ENCODE measurements at places on chromosomes 12 and 14.

- DNase-seq: peak; percentile 86
These were observed 932.3 kb downstream of the DIO2 start for GRCh38 chr14:79278798-79279644.

- DNase-seq: no peak
These were observed 1.3 kb downstream of the NAA30 start for GRCh38 chr14:57391517-57392195.

DNA sequence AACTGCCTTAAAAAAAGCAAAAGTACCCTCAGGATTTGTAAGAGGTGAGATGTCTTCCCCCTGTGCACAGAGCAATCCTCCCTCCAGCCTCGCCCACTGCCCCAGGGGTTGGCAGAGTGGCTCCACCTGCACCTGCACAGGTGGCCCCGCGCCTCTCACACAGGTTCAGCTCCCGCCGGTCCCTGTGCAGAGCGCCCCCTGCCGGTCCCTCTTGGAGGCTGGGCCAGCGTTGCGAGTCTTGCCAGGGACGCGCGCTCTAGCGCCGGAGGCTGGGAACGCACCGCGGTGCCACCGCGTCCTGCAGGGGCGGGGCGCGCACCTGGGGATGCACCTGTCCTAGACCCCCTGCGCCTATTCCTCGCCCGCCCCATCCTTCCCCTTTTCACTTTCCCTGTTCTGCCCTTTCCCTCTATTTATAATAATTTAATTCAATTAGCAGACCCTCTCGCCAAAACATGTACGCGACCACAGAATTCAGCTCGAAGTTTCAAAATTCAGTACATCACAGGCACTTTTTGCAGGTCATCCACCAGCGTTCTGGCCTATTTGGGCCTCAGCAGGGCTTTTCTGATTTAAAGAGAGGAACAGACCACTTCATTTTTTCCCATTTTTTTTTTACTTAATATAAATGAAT lies 618.6 kb downstream of the AACS start:
- no peak for DNase-seq

DNA sequence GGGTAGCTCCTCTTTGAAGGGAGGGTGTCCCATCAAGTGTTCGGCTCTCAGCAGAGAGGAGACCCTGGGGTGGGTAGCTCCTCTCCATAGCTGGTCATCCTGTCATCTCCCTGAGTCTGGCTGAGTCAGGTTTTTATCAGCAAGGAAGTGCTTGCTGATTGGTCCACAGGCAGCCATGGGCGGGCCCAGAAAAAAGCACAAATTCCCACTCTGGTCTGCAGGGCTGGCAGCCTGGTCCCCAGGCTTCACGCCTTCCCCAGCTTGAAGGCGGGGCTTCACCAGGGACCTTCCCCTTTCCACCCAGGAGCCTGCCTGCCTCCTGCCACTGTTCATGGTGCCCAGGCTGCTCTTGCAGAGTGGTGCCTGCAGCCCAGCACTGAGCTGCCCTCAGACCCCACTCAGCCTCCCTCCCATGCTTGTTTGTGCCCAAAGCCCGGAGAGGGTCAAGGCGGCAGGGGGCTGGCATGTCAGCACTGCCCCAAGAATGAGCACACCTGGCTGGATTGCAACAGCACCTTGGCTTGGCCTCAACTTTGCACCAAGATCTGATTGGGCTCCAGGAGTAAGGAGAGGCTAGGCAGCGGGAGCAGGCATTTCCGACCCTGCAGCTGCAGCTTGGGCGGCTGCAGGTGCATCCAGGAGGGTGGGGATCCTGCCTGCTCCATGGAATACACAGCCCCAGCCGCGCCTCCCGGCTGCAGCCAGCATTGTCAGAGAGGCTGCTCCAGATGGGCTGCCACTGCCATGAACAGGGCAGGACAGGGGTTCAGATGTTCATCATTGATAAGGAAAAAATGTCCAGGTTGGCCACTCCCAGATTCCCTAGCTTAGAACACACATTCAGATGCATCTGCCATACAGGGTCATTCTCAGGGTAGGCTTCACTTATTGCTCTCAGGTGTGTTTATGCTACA lies 22.0 kb upstream of the WDR89 start:
- no peak for DNase-seq

- no peak for DNase-seq
These were observed 62.8 kb upstream of the EGLN3 start for GRCh38 chr14:34013721-34014060.

DNA sequence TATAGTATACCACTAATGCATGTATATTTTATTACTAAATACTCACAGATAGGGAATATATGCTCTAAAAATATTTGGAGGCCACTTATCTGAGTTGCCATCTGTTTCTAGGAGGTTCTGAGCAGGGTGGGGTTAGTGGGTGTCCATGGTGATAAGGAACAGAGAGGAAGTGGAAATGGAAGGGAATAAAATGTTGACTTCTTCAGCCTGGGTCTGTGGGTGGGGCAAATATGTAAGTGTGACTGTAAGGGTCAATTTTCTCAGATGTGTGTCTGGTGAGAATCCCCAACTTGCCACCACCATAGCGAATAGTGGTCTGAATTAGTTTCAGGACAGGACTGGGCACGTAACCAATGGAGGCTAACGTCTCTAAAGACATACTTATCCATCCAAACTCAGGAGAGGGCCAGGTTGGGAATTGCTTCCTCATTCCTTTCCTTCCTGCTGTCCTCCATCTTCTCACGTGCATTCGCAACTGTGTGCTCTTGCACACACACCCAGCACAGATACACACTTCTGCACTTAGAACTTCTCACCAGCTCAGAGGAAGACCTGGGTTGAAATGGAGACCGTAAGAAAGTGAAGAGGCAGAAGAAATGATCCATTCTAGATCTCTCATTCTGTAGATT lies 54.2 kb upstream of the GZMB start:
- DNase-seq: no peak

DNA sequence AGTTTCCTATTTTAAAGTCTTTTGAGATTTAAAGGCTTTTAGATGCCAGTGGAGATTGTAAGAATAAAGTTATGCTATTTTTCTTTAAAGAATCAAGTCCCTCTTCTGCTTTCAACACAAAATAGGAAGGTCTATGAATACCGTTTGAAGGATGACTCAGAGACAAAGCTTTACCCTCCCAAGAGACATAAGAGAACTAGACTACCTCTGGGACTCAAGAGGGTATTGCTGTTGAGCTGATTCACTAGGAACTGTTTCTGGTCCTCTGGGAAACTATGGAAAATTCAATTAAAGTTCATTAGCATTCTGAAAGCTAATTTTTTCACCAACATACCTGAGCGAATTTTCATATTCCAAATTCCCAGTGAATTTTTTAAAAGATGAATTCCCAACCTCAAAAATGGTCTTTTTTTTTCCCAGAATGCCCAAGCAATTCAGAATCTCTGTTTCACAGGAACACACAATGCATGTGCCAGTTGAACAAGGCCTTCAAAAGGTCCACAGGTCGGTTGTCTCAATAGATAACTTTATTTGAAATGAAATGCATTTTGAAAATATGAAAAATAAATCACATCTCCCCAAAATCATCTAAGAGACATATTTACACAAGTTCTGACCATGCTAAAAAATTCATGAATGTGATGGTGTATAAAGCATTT lies 6.5 kb downstream of the PHLDA1 start:
- DNase-seq: peak; percentile 67

DNA sequence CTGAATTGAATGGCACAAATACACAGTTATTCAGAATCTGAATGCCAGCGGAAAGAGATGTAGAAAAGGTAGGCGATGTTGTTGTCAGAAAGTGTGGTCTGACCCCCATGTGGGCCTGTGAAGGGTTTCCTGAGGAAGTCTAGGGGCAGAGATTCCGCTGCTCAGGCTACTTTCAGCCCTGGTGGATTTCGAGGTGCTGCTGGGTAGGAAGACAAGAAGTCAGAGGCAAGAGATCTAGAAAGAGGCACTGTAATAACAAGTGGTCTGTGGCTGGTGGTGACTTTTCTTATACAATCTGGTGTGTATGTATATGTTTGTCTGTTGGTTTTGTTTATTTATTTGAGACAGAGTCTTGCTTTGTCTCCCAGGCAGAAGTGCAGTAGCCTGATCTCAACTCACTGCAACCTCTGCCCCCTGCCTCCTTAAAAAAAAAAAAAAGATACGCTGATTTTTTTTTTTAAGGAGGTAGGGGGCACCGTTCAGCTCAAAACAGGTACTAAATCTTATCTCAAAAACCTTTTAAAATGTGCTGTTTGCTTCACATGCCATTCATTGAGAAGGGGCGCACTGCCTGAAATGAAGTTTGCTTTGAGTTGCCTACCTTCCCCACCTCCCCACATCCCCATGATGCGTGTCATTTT lies 27.1 kb upstream of the MANSC4 start:
- no peak for DNase-seq

DNA sequence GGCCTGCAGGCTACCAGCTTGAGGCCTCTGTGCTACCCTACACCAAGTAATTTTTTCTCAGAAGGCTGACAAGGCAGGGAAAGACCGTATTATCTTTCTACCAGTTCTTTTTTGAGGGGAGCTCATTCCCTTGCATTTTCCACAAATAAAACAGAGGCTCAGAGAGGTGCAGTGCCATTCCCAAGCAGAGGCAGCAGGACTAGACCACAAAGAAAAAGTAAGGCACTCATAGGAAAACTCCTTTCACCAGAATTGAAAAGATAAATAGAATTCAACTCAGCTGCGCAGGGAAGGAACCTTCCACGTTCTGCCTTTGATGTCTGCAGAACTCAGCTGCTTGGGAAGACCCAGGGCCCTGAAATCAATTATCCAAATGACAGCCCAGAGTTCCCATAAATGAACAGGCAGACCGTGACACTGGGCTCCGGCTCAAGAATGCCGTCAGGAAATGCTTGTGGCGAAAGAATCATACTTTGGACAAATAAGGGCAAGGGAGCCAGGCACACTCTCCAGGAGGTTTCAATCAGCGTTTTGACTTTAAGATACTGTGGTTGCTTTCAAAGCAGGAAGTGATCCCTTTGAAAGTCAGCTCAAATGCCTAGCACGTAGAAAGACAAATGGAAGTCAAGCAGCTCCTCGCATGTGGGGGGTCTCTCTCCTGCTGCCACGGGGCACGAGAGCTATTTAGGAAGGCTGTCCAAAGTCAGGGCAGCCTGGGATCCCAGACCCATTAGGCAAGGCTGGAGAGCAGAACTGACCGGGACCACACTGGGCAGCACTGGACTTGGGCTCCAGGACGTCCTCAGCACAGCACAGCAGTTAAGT lies 14.0 kb downstream of the KCTD10 start:
- DNase-seq: peak; percentile 98

DNA sequence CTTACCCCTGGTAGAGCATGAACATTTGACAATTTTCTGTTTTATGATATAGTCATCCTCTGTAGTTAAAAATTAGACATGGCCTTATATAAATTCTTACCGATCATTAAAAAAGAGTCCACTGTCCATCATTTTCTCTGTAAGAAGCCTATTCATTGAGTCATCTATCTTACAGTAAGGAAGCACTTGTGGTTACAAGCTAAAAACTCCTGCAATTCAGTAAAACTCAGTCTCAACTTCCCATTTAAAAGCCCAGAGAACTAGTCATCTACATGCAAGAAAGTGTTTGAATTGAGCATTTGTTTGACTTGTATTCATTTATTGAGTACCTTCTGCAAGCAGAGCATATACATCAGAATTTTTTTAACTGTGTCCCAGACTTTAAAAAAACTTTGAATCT lies 63.3 kb downstream of the GTF2A1 start:
- DNase-seq: no peak

- DNase-seq: no peak
These were observed 451.3 kb upstream of the USP15 start for GRCh38 chr12:61808856-61809255.

DNA sequence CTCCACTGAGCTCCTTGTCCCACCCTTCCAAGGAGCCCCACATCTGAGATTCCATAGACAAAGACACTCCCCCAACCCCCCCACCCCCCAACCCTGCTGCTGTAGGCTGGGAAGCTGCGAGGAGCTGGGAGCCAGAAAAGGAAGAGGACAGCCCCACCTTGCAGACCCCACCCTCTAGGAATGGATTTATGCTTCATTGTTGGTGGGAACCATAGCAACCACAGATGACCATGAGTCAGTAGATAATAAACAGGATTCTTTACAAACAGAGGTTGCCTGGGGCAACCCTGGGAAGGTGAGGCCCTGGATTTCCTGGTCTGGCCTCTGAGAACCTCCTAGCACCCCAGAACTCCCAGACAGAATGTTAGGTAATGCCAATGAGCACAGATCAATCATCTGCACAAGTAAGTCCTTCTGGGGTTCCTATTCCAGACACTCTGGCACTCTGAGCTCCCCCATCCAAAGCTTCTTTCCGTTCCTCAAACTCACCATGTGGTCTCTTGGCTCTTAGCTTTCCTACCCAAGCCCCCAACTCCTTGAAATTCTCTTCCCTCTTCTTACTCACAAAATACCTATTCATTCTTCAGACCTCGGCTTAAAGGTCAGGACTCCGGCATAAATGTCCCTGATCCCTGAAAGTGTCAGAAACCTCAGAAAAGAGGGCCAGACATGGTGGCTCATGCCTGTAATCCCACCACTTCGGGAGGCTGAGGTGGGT lies 15.2 kb upstream of the PLEKHG6 start:
- peak; percentile 63 for DNase-seq

DNA sequence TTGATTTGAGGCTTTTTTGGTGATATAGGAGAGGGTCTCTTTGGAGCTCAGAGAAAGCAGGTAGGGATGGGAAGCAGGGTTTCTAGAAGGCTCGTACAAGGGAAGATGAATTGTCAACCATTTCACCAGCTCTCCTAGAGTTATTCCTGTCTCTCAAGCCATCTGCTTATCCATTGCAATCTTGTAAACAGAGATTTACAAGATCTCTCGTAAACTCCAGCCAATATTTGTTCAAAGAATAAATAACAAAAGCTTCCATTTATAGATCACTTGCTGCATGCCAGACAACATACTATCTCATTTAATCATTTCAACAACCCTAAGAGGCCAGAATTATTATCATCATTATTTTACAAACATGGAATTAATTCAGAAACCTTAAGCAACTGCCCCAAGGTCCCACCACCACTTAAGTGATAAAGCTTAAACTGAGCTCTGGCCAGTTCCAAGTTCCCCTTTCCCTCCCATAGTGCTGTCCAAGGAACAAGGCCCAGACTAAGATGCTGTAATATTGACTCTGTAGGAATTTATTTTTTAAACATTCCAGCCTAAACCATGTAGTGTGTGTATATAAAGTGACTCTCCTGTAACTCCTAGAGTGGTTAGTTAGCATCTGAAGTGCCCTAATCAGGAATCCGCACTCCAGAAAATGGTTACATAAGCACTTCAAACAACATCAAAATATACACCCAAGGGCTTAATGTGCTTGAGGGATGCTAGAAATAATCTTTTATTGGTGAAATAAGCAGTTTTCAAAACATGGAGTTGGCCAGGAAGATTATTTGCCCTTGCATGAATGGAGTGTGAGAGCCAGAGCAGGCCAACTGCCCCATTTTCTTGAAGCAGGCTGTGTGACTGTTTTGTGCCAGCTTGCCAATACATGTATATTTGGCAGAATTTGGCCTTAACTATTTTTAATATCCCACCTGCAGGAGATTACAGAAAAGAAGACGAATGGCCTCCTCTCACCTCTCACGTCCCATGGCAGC lies 2.8 kb upstream of the PLEKHH1 start:
- DNase-seq: no peak

- DNase-seq: peak; percentile 91
These were observed at the start of gene ANKRD9 for GRCh38 chr14:102509746-102510615. Gene ANKRD9 (minus strand): TSS chr14:102509776. CDS start chr14:102507889, 1,887 bp downstream.

DNA sequence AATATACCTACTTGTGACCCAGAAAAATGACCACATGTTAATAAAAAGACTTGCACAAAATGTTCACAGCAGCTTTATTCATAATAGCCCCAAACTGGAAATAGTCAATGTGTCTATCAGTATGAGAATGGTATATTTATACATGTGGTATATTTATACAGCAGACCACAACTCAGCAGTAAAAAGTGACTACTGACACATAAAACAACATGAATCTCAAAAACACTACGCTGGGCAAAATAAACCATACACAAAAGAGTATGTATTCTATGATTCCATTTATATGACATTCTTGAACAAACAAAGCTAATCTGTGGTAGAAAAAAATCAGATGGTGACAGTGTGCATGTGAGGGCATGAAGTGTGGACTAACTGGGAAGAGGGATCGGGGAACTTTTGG lies 35.1 kb downstream of the ARF6 start:
- DNase-seq: no peak
